ENCODE measurements at places on chromosomes 1 and 21.
A peak's percentile ranks its signal among the peaks of the same experiment; 100 is the strongest.

DNA sequence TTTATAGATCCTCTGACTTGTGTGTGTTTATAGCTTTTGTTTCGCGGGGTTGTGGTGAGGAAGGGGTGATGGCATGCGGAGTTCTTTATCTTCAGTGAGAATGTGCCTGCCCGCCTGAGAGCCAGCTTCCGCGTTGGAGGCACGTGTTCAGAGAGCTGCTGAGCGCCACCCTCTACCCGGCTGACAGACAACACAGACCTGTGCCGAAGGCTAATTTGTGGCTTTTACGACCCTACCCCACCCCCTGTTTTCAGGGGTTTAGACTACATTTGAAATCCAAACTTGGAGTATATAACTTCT lies 14.4 kb upstream of the CD101 start:
- DNase-seq: peak; percentile 32

GRCh38 chr1:210143465-210144062 lies 89.0 kb upstream of the SERTAD4 start:
- peak; percentile 4 for DNase-seq

DNA sequence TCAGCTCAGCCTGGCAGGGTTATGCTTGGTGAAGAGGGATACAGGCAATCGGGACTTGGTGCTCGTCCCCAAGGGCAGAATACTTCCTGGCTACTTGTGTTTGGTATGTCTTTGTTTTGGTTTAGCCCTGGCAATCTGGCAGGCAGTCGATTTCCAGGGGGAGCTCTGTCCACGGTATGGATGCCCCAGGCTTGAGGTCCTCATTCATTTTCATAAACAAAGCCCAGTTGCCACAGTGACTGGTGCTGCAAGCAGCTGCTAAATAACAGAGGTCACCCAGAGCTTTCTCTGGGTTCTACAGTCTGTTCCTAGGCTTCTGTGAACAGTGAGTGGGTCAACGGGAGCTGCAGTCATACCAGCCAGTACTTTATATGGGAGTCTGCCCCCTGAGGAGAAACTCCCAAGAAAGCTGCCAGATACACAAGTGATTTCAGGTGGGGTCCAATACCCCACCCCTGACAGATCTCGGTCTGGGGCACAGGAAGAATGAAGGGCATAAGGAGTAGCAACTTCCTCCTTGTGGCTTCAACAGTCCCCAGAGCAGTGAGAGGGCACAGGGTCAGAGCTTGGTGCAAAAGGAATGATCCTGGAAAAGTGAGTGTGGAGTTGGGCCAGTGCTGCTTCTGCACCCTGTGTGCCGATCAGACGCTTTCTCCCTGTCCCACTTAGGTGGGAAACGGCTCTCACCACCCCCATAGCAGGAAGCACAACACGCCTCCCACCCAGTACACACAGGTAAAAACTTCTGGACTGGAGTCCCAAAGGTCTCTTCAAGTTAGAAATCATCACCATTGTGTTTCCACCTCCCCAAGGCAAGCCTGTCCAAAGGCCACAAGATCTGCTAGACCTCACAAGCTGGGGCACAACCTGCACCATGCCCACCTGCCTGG lies 55.5 kb downstream of the TGFBR3 start:
- no peak for DNase-seq

- no peak for DNase-seq
Measured at GRCh38 chr1:177448036-177448615, 277.4 kb downstream of the BRINP2 start.

DNA sequence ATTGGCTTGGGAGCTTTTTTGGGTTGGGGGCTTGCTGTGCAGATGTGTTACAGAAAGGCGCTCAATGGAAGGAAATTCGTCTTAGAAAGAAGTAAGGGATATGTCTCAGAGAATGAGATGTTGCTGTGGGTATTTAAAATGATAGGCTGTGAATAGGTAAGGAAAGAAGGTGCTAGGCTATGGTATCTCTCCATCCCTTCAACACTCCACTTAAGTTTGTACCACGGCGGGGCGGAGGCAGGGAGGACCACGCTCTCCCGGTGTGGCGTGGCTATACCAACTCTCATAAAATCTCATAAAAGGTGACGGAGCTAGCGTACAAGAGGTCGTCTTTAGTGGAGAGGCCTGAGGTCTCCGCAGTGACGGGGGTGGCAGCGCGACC lies 305 bp upstream of the RPS6KC1 start:
- DNase-seq: no peak

- no peak for DNase-seq
Measured at GRCh38 chr21:45613396-45613795, 30.1 kb upstream of the PCBP3 start.

DNA sequence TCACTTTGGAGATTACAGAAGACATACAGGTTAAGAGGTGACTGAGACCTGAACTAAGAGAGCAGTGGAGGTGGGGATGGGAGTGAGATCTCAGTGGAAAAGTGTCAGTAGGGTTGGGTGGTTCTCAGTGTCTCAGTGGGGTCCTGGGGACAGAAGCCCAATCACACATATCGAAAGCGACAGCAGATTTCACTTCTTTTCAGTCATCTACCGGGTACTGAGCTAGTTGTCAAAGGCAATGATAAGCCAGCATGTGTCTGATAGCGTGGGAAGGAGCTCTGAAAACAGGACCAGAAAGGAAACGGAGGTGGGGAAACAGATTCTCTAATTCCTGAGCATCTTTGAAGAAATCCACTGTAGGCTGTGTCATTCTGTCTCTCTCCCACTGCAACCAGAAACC lies 59.5 kb downstream of the RHOU start:
- no peak for DNase-seq

Measured in stimulated activated CD8-positive, alpha-beta memory T cell treated with anti-CD3 and anti-CD28 coated beads, Interleukin-2, amount 100 ng/mL, for 1 hour (primary cell).